ENCODE measurements at places on chromosomes 7 and 10. TPM values are rescaled to one million over a fixed set of nuclear protein-coding genes. Genes with fewer than 3 reads are reported as not detected.

- no peak for DNase-seq
Measured at GRCh38 chr7:39987641-39988347, 37.7 kb downstream of the CDK13 start.

DNA sequence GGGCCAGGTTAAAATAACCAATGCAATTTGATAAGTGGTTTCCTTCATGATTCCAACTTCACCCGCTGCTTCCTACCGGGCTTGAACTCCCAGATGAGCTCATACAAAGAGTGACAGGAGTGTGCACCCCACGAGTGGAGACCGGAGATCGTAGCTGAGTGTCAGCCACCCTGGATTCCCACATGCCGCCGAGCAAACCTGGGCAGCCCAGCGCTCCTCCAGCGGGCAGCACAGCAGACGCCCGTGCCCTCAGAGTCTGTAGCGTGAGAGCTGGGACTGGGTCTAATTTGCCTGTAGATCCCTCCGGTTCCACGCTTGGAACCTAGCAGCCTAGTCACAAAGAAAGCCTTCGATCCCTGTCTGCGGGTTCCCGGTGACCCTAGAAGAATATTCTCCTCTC lies 476.1 kb upstream of the MGMT start:
- no peak for DNase-seq

DNA sequence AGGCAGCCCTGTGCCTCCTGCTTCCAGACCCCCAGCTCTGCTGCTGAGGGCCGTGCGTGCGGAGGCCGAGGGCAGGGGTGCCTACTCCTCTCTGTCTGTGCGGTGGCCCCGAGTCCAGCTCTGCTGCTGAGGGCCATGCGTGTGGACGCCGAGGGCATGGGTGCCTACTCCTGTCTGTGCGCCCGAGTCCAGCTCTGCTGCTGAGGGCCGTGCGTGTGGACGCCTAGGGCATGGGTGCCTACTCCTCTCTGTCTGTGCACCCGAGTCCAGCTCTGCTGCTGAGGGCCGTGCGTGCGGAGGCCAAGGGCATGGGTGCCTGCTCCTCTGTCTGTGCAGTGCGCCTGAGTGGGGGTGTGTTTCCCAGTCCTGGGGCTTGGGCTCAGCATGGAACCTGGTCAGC lies 142.7 kb downstream of the ZMYND11 start:
- DNase-seq: no peak

Gene STEAP4
- total RNA-seq: 94.1 TPM

Gene AGAP5
- total RNA-seq: 7.4 TPM

Gene ACHE
- total RNA-seq: 1.9 TPM

All from mesenteric fat pad (tissue), 1 donor.